ENCODE measurements at places on chromosomes 5 and 9.

GRCh38 chr5:16736158-16736995, 119.6 kb upstream of the RETREG1 start:
- no peak for DNase-seq

DNA sequence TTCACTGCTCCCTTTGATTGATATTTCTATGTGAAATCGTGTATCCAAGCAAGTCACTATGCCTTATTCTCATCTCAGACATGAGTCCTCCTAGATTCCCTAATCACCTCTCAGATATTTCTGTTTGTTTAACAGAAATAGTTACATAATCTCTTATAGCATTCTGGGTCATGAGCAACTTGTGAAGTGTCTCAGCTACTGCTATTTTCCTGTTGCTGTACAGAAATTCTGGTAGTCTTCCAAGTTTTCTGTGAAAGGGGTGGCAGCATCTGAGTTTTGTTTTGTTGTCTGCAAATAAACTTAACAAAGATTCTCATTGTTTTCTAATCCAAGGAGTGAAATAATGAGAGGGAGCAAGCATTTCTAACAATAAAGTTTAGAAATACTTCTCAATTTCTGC, 256.9 kb upstream of the ST8SIA4 start:
- no peak for DNase-seq

GRCh38 chr5:135367076-135367475, 32.0 kb downstream of the MACROH2A1 start:
- DNase-seq, result no peak

GRCh38 chr9:38039090-38039906, 29.7 kb downstream of the SHB start:
- no peak for DNase-seq

- DNase-seq, result no peak
Observed at GRCh38 chr9:98310752-98311392, 55.4 kb upstream of the TBC1D2 start.

- DNase-seq, result no peak
Observed at GRCh38 chr5:135501965-135502364, 33.8 kb downstream of the NEUROG1 start.

DNA sequence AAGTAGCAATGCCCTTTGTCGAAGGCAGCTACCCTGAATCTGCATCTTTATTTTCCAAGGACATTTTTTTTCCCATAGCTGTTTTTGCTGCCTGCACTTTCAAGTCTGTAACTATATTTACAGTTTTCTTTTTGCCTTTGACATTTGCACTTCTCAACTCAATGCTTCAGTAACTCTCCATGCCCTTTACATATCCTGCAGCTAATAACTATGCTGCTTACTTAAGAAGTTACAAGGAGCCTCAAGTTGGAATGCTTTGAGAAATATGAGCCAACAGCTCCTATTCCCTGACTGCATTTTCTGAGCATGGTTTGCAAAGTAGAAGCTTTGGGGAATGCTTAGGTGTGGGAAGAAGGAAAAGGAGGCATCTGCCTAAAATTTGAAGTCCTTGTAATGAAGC, 194.8 kb upstream of the TRPC7 start:
- no peak for DNase-seq

DNA sequence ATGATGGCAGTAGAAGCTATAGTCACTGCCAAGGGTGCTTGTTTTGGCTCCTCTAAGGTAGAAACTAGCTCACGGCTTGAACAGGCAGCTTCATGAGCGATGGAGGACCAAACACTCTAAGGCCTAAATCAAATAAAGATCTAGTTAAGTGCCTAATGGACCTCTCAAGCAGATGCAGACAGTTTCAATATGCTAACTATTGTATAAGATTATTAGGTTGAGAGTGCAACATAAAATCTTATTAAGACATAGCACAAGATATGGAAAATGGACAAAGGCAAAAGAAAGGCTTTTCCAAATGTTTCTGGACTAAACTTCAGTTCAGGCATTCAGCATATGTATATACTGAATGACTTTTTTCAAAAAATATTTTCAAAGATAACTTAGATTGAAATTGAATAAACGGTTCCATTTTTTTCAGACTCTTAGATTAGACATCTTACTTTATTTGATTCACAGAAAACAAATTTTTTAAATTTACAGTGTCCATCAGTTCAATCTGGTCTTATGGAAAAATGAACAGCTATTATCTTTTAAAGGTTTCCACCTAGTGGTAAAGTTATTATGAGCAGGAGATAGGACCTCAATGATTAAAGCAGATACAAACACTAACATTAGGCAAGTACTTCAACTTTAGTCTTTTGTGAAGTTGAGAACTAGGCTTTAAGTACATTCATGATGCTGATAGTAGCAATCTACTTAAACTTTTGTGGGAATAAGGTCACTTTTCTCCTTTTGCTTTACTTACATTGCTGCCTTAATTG, 1167.7 kb downstream of the MAT2B start:
- DNase-seq, result no peak

DNA sequence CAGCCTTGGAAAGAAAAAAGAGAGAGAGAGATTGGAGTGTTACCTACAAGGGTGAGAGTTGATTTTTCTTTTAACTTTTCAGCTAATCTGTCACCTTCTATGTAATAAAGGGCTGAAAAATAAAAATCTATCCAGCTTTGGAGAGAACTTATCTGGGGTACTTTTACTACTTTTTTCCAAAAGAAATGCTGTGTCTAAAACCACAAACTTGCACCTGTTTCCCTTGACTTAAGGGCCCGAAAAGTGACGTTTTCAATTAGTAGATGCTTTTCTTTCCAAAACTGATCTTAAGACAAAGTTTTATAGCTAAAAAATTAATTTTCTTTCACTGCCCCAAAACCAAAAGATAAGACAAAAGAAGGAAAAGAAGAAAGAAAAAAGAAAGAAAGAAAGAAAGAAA, 48.8 kb downstream of the SMIM23 start:
- no peak for DNase-seq

DNA sequence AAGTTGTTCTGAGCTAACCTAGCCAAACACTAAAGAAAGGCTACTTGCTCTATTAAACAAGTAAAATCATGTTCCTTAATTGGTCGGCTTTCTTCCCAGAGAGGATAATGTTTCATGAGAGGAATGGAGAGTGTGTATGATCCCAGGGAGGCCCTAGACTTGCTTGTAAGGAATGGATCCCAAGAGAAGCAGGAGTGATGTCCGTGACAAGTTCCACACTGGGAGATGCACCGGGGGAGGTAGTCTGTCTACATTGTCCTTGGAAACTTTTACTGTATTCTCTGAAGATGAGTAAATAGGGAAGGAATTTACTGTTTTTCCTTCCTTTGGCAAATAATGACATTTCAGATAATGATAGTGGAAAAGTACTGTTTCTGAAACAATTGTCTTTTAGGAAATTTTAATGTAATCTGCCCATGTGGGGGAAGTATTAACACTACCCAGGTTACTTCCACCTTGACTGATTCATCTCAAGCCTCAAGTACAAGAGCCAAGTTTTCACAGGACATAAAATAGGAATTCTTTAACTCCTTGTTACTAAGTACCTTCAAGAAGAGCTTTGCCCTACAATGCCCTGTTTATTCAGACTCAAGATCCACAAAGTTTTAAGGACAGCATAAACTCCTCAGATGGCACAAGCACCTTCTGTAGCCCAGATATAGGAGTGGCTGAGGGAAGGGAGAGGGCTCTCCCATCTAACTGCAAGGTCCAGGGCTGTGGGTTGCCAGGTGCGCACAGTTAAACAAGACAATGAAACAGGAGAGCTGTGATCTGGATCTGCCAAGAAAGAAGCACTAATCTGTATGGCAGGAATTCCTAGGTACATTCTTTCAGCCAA, 152.1 kb downstream of the GNA14 start:
- no peak for DNase-seq

GRCh38 chr5:41629897-41630296, 119.5 kb upstream of the PLCXD3 start:
- DNase-seq, result no peak

- DNase-seq, result no peak
Observed at GRCh38 chr5:80926979-80927656, 33.0 kb upstream of the RASGRF2 start.

GRCh38 chr9:8717146-8717545, 917.6 kb upstream of the DMAC1 start:
- DNase-seq, result no peak

DNA sequence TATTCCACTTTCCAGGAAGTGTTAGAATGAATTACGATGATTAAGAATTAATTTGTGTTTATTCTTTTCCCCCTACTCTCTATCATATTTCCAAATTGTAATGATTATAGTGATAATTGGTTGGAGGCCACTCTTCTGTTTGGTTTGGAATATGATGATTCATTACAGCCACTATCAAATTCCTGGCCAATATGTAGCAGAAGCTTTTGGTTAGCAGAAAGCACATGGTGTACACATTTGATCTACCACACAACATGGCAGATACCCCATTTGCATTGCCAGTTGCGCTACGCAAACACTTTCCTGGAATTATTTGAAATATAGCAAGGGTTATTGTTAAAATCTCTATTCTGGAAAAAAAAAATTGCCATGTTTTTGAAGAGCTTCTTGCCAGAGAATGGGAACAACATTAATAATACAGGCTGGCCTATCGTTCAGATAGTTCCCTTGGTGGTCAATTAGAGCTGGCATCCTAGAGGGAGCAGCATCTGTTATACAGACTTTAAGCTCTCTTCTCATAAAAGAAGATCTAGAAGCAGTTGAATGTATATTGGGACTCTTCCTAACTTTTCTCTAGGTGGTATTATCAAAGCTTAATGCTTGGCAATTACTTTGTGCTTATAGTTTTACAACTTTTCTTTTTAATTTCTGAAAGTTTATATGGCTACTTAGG, 455.0 kb upstream of the ACTBL2 start:
- DNase-seq, result no peak

DNA sequence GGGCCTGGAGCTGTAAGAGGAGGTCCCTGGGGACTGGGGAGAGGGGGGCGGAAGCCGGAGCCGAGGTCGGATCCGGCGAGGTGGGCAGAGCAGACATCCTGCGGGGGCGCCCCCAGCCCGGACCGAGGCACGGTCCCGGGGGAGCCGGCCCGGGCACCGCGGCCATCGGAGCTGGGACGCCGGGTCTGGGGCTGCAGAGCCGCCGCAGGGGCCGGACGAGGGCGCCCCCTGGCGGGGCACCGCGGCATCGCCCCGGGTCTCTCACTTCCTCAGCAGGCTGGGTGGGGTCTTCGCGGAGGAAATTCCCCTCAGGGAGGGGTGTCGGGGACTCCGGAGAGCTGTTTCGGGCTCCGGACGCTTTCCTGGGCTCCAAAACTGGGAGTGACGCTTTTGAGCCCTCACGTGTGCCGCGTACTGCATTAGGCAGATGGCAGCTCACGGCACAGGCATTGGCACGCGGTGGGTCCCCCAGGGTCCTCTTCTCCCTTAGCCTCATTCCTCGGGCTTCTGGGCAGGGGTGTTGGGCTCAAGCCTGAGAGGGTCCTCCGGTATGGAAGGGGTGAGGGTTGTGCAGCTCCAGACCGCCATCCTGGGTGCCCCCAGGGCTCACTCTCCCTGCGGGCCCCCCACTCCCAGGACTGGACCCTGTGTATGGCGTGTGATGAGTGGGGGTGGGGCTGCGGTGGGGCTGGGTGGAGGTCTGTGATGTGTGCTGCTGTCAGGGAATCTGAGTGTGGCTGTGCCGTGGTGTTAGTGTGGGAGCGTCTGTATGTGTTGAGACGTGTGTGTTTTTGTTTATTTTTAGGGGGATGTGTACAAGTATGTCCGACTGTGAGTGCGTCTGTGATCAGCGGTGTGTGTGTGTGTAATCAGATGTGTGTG, 29.6 kb downstream of the LHX2 start:
- no peak for DNase-seq

DNA sequence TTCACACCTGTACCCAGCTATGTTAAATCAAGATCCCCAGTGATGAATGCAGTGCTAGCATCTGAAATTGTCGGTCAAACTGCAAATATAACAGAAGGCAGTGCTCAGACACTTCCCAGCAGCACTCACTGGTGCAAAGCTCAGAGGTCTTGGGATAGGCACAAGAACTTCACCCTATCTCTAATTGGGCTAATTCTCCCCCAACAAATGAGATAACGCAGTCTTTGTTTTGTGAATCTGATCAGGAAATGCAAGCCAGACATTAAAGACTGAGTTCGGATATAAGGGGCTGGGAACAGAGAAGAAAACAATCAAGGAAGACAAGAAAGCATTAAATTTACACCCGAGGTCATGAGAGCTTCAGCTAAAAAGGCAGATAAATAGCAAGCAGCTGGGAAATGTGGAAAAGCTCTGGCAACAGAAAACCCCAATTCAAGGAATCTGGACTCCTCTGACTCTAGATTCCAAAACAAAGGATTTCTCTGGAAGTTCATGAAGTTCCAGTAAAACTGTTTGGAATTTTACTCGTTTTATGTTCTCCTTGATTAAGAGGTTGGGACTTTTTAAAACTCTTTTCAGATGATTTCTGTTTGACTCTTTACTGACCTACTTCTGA, 65.1 kb downstream of the GNA14 start:
- no peak for DNase-seq

DNA sequence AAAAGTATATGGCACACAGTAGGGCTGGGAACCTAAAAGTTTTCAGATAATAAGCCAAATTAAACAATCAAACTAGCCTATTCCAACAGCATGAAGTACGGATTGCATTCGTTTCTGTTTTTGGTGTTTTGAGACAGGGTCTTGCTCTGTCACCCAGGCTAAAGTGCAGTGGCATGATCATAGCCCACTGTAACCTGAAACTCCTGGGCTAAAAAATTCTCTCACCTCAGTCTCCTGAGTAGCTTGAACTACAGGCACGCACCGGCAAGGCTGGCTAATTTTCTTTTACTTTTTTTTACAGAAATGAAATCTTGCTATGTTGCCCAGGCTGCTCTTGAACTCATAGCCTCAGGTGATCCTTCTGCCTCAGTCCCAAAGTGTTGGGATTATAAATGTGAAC, 5.2 kb downstream of the RFX3 start:
- DNase-seq, result no peak

GRCh38 chr5:76388236-76388635, 14.8 kb upstream of the IQGAP2 start:
- DNase-seq, result no peak

DNA sequence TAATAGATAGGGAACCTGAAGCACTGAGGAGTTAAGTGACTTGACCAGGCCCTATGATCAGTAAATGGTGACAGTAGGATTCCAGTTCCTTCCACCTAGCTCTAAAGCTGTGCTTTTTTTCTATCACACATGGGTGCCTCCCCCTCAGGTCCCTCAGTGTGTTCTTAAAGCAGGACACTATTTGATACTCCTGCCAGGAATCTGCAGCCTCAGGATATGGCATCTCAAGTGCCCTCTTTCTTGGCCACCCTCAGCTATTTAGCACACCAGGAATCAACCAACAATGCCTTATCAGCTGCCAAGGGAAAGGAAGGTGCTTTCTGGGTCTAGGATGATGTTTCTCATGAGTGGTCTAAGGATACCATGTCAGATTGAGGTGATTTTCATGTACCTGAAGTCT, 49.1 kb downstream of the MACROH2A1 start:
- no peak for DNase-seq

DNA sequence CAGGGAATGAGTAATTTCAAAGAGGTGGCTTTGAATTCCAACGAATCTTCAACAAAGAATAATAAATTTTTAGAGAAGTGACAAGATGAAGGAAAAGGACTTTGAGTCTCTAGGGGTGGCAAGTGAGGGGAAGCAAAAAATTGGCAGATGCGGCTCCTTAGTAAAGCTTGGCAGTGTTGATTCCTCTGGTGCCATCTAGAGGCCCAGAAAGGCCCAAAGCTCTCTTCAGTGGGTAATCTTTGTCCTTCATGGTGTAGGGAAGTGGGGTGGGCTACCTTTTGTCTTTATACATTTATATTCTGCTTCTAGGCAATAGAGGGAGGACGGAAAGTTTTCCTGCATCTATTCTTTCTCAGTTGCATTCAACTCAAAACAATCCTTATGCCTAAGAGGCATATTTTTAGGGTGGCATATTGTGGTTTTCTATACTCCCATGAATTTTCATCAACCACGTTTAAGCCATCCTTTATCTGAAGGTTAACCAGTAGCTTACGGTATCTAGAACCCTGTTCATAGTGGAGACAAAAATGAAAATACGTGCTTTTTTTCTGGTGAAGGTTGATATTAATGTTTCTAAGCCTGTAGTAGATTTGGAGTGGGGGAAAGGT, 17.5 kb upstream of the ROPN1L start:
- peak; percentile 54 for DNase-seq

Measured in CD4-positive, CD25-positive, alpha-beta regulatory T cell (primary cell).